Fibroblast of skin of right biceps (primary cell): ENCODE measurements at places on chromosomes 7 and 10.

DNA sequence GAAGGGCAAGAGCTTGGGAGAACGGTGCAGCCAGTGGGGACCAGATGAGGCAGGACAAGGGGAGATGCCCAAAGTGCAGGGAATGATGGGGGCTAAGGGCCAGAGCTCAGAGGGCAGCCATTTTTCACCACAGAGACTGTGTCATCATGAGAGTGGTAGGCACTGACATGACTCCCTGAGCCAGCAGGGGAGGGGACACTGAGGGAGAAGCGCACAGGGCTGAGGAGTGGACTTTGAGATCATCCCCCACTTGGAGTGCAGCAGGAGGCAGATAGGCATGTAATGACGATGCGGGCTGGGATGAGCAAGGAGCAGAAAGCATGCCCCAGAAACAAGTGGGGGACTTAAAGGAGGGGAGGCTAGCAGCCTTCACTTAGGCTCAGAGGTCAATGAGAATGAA, 5.2 kb upstream of the SMKR1 start:
- DNase-seq, result no peak

DNA sequence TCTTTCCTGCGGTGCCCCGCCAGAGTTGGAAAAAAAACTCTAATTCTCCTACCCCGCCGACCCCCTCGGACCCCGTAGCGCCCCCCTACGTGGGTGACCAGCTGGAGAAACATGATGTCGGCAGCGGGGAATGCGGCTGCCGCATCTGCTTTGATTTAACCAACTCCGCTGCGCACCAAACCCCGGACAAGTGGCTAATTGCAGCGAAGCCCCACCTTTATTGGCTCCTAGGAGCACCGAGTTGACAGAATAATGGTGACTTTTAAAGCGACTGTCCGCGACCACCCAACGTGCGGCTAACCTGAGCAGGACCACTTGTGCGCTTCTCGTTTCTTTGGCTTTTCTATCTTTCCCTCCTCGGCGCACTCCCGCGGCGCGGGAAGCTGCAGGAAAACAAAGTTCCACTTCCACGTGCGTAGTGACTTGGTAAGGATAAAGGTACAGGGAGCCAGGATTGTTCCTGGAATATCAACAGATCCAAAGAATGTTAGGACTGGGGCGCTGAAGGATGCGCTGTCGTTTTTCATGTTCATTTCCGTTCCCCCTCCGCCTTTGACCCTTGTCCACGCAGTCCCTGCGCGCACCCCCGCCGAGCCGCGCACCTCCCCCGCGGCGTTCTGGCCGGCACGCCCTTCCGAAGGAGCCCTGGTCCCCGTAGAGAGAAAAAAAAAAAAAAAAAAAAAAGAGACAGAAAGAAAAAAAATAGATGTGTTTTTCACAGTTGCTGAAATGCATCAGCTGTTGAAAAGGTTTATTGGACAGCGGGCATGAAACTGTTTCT, 1.4 kb downstream of the WNT16 start:
- peak; percentile 28 for DNase-seq

DNA sequence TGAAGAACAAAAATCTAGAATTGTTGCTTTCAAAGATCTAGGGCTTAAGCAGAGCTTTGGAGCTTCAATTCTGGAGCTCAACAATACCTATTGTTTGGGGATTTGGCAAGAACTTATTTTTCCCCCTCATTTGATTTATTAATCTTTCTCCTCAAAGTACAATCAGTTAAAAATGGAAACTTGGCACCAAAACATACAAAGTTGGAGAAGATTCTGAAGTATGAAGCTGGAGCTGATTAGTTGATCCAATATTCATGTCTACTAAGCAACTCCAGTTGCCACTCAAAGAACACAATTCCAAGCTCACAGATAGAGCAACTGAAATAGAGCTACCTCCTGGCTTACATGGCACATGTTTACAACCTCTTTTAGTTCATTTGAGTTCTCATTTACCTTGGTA, 3.8 kb downstream of the FAM13C start:
- no peak for DNase-seq

DNA sequence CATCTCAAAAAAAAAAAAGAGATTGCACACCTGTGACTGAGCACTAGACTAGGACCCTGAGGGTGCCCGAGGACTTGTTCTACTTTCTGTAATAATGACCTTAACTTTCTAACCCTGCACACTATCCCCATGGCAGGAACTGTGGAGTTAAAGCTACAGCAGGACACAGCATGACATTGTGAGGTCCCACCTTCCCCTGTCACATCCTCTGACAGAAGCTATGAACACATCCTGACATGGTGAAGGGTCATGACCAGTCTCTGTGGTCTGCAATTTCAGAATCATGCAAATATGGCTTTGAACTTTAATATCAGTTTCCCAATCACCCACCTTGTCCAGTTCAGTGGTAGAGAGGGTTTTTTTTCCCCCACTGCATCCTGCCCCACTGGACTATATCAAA, 18.5 kb upstream of the SAR1A start:
- no peak for DNase-seq

- DNase-seq, result no peak
Observed at GRCh38 chr10:26863351-26864076, 2.8 kb upstream of the ABI1 start.

DNA sequence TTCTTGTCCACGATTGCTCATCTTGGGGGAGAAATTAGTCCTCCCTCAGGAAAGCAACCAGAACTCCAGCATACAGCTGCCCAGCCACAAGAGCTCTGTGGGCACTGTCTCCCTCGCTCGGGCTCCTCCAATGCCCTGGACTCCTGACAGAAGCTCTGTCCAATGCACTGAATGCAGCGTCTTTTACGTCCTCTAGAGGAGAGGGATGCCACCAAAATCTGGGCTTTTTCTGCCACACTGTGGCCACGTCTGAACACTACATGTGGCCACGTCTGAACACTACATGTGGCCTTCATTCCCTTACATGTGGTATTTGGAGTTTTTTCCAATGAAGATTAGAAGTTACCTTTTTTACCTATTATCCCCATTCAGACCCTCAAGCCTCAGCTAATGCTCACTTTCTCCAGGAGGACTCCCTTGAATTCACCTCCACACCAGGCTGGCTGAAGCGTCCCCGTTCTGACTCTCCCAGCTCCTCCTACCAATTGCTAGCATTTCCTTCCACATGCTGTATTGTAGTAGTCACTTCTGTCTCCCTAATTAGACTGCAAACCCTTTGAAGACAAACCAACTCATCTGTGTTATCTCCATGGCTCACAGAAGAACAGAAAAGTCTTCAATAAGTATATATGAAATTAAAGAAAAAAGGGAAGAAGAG, 134.3 kb upstream of the PDE1C start:
- DNase-seq, result peak; percentile 78

- no peak for DNase-seq
Observed at GRCh38 chr7:138924501-138925225, 56.5 kb downstream of the KIAA1549 start.

- DNase-seq, result no peak
Observed at GRCh38 chr10:116122664-116123063, 150.3 kb downstream of the GFRA1 start.

- no peak for DNase-seq
Observed at GRCh38 chr7:41981046-41982040, 255.7 kb downstream of the GLI3 start.

GRCh38 chr7:7882888-7883287, 85.7 kb upstream of the GLCCI1 start:
- no peak for DNase-seq

DNA sequence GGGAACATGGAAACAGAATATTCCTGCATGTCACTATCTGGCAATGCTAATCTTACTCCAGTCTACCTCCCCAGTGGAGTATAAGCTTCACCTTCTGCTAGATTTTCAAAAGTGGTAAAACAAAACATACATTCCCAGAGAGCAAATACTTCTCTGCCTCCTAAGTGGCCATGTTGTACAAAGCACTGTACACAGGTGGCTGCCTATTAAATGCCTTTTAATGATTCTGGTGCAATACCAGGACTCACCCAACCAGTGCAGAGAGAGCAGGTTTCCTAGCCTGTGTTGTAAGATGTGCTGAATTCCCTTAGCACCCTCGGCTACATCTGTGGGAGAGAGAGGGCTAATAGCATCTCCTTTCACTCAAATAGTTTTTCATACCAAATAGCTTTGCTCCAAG, 684.3 kb upstream of the NRP1 start:
- DNase-seq, result no peak

DNA sequence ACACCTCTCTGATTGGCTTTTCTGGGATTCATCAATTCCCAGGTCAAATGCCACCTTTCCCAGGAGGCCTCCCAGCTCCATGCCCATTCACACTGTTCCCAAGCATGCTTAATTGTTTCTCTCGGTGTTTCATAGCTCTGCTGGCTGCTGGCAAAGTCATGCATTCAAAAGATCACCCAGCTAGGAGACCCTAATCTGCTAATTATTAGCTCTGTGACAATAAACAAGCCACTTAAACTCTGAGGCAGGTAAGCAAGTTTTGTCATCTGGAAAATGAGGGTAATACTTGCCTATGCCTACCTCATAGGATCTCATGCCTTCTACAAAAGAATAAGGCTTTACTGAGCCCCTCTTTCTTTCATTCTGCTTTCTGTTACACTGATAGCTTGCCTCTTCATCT, 828 bp upstream of the KEL start:
- no peak for DNase-seq

- DNase-seq, result no peak
Observed at GRCh38 chr7:150901160-150902035, 49.1 kb downstream of the AOC1 start.

DNA sequence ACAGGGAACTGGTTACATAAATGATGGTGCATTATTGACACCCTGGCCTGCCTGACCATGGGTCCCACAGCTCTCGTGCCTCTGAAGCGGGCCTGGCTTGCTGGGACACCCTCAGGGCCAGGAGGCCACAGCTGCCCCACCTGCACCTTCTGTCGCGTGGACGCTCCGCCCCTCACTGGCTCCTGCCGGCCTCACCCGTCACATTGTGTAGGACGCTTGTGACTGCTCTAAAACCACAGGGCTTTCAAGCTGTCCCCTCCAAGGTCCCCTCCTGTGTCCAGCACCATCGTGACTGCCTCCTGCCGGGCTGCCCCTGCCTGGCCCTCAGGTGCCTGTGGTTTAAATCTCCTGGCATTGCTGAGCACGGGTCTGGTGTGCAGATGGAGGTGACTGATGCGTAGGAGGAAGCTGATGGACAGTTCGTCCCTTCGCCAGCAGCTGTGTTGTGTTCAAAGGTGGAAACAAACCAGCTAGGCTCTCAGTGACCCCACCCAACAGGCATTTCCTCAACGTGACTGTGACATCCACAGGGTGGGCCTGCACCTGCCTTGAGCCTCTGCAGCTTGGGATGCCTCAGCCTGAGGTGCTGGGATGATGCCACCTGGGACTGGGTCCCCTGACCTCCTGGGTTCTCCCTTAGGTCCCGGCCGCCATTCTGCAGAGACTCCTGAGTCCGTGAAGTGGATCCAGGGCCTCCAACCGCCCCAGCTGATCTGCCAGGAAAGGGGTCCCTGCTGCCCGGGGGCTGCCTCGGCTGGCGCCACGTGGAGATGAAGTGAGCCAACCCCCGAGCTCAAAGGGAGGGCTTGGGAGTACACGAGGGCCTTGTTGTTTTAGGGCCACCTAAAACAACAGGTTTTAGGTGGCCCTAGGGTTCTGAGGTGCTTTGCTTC, 148.5 kb downstream of the WDR37 start:
- no peak for DNase-seq

DNA sequence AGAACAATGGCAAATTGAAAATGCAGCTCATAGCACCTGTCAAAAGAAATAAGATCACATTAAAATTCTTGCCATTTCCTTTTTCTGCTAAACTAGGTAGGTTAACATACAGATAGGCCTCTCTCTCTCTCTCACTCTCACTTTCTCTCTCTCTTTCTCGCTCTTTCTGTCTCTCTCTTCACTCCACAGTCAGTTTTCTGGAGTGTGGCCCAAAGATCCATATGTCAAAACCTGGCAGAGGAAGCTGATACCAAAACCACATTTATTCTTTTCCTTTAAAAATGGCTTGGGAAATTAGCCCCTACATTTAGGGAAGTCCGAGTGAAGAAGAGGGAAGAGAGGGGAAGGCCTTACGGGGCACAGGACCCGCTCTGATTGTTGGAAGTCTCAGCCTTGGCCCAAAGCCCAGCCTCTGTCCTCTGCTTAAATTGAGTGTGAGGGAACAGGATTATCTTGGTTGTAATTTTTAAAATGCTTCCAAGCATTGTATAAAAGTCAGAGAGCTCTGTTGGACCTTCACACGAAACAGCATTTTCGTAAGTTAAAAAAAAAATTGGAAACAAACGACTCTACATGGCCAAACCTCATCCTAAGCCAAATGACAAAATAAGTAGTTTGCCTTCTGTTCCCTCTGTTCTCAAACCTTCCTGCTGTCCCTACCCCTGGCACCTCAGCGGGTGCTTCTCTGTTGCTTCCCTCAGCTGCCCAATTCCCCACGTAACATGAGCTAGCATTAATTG, 83.2 kb downstream of the FRMD4A start:
- DNase-seq, result no peak

DNA sequence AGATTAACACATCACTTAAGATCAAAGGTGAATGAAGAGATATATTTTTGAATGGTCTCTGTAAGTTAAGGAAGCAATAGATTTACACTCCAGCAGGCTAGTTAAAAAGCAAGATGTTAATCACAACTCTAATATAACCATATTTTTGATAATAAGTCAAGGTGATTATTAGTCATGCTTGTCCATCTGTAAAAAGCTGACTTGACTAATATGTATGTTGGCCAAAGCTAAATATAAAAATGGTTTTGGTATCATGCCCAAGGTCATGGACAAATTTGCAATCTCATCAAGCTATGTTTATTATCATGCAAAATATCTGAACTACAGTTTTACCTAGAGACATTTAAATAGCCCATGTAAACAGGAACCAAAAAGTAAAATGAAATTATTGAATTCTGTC, 102.6 kb upstream of the CSTF2T start:
- DNase-seq, result no peak

DNA sequence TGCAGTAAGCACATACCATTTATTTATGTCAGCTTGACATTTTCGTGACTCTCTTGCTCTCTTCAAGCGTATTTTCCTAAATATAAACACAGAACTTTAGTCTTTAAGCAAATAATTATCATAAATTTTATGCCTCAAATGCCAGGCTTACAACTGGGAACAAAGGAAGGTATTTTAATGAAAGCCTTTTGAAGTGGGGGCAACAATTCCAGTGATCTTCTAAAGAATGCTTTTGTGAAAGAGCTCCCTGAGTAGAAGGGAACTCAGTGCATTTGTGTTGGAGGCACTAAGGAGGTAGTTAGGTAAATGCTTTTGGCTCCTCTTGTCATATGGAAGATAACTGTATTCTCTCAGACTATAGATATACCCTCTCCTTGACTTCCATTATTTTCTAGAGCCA, 104.9 kb downstream of the VPS50 start:
- DNase-seq, result no peak

DNA sequence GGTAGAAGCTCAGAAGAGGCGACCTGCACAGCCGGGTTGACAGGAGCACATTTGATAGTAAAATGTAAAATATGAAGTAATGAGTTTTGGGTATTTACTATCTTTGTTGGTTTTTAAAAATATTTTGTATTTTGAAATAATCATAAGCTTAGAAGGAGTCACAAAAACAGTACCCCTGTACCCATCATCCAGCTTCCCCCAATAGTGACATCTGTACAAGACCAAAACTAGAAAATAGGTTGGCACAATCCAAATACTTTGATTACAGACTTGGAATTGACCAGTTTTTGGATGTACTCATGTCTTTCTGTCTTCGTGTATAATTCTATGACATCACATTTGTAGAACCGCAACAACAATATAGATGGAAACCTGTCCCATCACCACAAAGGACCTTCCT, 413.1 kb upstream of the PODXL start:
- DNase-seq, result no peak
